Activated CD4-positive, alpha-beta memory T cell treated with anti-CD3 and anti-CD28 coated beads for 36 hours (primary cell): ENCODE measurements at places on chromosomes 2 and 18. TPM values are rescaled to one million over a fixed set of nuclear protein-coding genes. Genes with fewer than 3 reads are reported as not detected.

DNA sequence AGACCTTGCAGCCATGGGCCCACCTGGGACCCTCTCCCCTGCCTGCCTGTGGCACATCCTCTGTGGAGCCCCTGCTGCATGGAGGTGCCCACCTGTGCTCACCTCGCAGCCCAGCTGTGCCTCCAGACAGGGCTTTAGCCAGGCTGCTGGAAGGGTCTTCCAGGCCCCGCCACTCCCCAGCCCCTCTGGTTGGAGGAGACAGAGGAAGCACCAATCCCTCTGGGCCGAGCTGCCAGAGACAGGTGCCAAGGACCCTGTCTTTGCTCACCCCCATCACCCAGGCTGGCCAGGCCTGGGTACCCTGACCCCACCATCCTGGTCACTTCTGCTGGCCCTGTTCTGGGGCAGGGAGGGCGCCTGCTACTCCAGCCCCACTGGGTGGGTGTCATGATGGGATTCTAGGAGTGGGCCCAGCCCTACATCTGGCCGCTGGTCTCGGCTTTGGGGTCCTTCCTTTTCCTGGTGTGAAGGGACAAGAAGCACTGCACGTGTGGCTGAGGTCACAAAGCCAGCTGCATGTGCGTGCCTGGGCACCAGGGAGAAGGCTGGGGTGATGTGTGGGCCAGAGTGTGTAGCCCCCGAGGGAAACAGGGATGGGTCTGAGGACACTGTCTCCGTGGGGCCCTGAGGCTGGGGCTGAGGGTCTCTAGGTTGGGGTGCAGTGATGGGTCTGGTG lies 9.3 kb upstream of the NEU4 start:
- DNase-seq = peak; percentile 8

GRCh38 chr2:149061133-149061745 lies 22.7 kb downstream of the LYPD6B start:
- no peak for DNase-seq

GRCh38 chr2:241767464-241768250 lies 9.0 kb upstream of the GAL3ST2 start:
- no peak for DNase-seq

- peak; percentile 22 for DNase-seq
Observed at GRCh38 chr2:26521054-26521912, 43.4 kb upstream of the OTOF start.

DNA sequence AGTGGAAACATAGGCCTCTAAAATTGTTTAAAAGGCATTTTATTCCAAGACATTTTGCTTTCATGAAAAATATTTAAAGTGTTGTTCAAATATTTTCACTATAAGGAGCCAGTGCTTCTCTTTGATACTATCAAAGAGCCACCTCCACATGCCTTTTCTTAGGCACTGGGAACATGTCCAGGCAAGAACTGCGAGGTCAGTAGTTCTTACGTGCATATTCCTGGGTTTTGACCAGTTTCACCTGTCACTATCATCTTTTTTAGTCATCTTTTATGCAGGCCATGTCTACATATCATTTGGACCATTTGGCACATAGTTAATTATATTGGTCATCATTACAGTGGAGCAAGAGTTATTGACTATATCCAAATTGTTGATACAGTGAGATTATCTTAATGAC lies 195.3 kb downstream of the CCDC85A start:
- no peak for DNase-seq

- DNase-seq = no peak
Observed at GRCh38 chr2:212596688-212597087, 58.1 kb upstream of the ERBB4 start.

- DNase-seq = no peak
Observed at GRCh38 chr2:48984922-48985321, 169.4 kb downstream of the FSHR start.

- DNase-seq = peak; percentile 52
Observed at GRCh38 chr2:230666885-230667712, 45.5 kb upstream of the CAB39 start.

DNA sequence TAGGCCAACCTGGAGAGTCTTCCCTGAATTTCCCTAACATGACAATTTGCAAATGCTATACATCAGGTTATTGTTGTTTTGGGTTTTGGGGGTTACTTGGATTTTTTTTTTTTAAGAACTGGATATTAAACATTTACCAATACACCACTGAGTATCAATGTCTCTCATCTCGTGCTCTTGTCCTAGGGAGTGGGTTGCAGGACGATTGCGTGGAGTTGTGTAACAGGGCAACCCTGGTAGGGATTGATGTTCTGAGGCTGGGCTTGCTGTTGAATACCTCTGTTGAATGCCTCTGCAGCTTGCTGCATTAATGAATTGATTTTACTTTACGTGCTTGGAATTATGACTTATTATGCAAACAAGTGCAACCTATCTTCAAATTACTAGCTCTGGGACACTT lies 18.8 kb upstream of the FOSL2 start:
- DNase-seq = no peak

- no peak for DNase-seq
Observed at GRCh38 chr2:105828558-105828957, 83.8 kb downstream of the NCK2 start.

GRCh38 chr2:57022496-57022895 lies 838.7 kb downstream of the CCDC85A start:
- DNase-seq = no peak

DNA sequence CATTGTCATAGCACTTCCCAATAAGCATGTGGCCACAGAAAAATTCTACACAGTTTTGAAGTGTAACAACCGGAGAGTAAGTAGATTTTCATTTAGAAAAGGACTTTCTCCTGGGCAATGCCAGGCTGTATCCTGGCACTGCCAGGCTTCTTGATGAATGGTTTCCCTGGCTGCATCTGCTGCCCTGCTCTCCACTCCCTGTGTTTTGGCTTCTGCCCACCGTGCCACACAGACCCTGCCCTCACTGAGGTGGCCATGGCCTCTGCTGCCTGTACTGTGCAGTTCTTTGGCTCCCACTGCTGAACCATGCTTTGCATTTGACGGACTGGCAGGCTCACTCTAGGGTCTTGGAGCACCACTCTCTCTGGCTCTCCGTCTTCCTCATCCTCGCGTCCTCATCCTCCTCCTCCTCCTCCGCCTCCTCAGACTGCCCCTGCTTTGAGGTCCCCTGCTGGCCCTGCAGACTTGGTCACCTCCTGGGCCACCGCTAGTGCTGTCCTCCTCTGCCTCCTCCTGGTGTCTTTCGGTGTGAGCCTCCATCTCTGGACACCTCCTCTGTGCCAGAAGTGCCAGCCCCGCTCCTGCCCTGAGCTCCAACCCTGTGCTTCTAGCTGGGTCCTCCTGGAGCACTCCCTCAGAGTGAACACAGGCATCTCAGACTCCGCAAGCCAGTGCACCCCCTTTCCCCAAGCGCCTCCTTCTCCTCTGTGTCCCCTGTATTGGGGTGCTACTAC lies 45.9 kb upstream of the CNGA3 start:
- no peak for DNase-seq

DNA sequence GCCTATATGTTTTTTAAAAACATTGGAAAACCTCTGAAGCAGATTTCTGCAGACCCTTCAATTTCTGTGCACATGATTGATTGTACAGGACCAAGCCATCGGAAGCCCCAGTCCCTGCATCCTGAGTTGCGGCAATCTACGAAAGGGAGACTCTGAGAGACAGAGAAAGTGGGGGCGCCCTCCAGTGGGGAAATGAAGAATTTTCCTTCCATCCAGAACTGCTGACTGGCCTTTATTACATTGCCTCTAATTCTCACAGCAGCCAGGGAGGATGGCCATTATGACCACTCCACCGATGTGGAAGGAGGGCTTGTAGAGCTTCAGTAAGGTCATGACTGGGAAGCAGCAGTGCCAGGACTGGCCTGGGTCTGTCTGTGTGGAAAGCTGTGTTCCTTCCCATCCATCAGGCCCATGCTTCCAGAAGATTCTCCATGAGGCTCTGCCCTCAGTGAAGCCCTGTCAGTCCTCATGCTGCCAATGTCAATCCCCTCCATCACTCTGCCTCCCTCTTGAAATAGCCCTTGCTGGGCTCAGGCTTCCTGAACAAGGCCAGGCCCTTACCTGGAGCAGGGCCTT lies 20.0 kb upstream of the RESP18 start:
- peak; percentile 81 for DNase-seq

DNA sequence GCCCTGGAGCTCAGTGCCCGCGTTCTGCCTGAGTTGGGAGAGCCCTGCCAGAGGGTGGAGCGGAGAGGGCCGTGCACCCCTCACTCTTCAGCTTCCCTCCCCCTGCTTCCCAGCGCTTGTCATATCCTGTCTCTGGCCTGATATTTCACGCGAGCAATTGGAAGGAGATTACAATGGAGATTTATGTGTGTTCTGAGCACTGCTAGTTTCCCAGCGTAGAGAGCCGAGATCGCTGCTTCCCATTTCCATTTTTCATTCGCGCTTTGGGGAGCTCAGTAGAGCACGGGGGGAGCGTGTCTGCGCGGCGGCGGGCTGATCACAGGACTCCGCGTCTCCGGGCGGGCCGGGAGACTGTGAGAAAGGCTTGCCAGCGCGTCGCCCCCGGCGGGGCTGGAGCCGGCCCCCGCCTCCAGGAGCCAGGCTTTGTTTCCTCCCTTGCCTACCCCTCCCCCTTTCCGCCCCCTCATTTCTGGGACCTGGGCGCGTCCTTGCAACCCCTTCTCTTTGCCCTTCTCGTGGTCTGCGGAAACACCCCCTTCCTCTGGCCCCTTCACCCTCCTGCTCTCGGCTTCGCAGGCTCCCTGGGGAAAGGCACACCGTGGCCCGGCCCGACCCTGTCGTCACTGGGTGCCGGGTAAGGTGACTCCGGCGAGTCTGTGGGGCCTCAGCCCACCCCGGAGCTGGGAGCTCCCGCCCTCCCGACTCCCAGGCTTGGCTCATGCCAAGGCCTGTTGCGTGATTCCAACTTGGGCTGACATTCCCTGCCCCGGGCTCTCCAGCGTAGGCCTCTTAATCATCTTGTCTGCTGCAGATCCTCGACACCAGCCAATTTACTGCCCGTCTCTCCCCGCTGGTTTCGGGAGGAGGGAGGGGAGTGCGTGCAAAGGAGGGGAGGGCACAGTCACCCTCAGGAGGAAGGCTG lies 5.8 kb downstream of the DLX2 start:
- DNase-seq = no peak

DNA sequence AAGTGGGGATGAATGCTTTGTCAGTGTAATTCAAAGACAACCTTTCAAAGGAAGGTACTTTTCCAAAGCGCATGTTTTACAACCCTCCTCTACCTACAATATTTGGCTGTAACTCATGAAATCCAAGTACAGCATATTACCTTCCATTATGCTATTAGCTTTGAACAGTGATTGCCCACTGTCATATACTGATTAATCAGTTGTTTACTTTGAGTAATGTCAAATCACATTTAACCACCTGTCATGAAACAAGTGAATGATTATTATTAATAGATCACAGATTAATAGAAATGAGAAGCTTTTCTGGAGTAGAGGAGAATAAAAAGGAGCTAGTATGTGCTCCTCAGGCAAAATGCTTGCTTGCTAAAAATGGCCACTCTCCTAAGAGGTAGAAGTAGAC lies 150.5 kb upstream of the SMAD7 start:
- DNase-seq = no peak

Gene GTF2A1L
- total RNA-seq = not detected

Gene COL5A2
- 0.85 TPM for total RNA-seq

Gene AFF3
- 0.22 TPM for total RNA-seq

Gene SCN9A
- total RNA-seq = not detected

Gene SMYD1
- not detected for total RNA-seq

Gene GREB1L
- not detected for total RNA-seq

Gene RBM43
- 3.7 TPM for total RNA-seq

Gene TNFAIP6
- total RNA-seq = not detected

Gene CXCR1
- total RNA-seq = not detected

Gene HOXD1
- not detected for total RNA-seq

Gene ERICH2
- not detected for total RNA-seq

Gene ANTXR1
- not detected for total RNA-seq

Gene CUL3
- 79.5 TPM for total RNA-seq

Gene DNER
- not detected for total RNA-seq

Gene GBX2
- not detected for total RNA-seq

Gene ZNF396
- total RNA-seq = 0.93 TPM

Gene CD8B2
- 0.07 TPM for total RNA-seq
